Heart left ventricle (tissue), 16 donors: ENCODE measurements at places on chromosomes 5 and 9. TPM values are rescaled to one million over a fixed set of nuclear protein-coding genes. Genes with fewer than 3 reads are reported as not detected.

DNA sequence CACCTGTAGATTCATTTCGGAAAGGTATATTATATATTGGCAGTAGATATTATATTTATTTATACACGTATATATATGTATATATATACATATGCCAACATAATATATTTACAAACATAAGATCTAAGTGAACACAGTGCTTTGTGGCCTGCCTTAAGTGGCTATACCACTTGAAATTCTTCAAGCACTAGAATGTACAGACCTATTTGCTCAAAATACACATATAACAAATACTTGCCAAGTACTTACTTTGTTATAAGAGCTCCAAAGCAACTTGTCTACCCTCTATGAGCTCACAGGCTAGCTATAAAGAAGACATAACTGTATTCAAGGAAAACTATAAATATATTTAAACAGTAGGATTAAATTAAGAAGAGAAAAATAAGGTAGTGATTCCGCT is 33.6 kb upstream of the SLC36A1 start:
- DNase-seq: no peak

DNA sequence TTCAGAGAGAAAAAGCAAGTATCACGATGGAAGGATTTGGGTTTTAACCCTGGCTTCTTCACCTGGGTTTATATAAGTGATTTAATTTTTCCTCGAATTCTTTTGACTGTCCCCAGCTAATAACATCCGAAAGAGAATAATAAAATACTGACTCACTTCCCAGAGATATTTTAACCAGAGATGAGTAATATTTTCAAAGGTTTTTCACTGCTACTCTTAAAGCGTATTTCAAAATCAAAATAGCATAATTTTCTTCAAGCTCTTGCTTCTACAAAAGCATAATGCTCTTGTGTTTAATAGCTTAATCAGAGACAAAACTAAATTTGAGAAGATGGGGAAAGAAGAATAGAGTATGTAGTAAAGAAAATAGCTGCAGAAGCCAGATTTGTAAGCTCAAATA is 215.2 kb upstream of the PTGER4 start:
- DNase-seq: no peak

GRCh38 chr9:93130861-93131481 is 3.1 kb downstream of the NINJ1 start:
- DNase-seq: peak; percentile 74

GRCh38 chr5:180589771-180590542 is 1.3 kb downstream of the SCGB3A1 start:
- no peak for DNase-seq

Gene MOB3B
- total RNA-seq: 1.8 TPM
